ENCODE measurements at places on chromosomes 4 and X. TPM values are rescaled to one million over a fixed set of nuclear protein-coding genes. Genes with fewer than 3 reads are reported as not detected.

The HPGD gene
- 8.2 TPM for total RNA-seq

The CLCN4 gene
- total RNA-seq = not detected

The TMLHE gene
- 14.1 TPM for total RNA-seq

The DUX4 gene
- not detected for total RNA-seq

The FRAS1 gene
- not detected for total RNA-seq

The TEX11 gene
- total RNA-seq = not detected

- no peaks in the 10 kb centered on the region for H3K27me3 ChIP-seq
- DNase-seq = no peak
- H3K27ac ChIP-seq = no peak overlapping the region
- no peak overlapping the region for H3K4me3 ChIP-seq
- no peaks in the 10 kb centered on the region for H3K4me1 ChIP-seq
Observed at GRCh38 chr4:156505341-156505955, 466.2 kb downstream of the PDGFC start.

DNA sequence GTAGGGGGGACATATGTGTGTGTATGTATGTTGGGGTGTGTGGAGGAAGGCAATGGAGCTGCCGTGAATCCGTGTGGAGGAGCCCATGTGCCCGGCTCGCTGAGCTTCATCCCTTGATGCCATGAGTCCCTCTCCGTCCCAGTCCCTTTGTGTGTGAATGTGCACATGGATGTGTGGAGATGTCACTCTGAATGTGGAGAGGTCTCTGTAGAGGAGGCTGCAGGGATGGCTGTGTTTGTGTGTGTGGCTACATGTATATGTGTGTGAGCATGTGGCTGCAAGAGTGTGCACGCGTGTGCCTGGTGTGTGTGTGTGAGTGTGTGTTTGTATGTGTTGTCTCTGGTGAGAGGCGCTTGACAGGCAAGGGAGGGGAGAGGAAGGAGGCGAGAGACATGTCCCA, 1.3 kb downstream of the DLG3 start:
- no peaks in the 10 kb centered on the region for H3K36me3 ChIP-seq
- H3K4me3 ChIP-seq = peak overlapping the region; percentile 51
- H3K27ac ChIP-seq = no peak overlapping the region
- no peak for DNase-seq
- H3K27me3 ChIP-seq = peaks cover 27% of the 10 kb centered on the region

DNA sequence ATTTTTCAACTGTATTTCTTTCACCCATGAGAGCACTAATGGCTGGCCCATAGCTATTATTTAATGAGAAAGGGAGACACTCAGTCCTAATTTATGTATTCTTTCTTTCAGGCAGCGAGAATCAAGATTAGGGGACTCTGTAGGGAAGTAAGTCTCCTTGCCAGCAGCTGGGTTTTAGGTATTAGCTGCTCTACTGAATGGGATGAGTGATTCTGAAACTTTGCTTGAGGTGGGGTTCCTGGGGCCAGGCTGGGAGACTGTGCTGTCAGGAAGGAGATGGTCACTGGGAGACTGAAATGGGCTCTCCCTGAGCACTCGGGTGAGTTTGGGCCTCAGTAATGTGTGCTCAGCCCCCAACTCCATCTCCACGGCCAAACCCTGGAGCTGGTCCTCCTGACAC, 78.7 kb downstream of the LNX1 start:
- H3K27me3 ChIP-seq = peaks cover 16% of the 10 kb centered on the region
- no peak overlapping the region for H3K27ac ChIP-seq
- no peaks in the 10 kb centered on the region for H3K36me3 ChIP-seq
- no peak for DNase-seq

DNA sequence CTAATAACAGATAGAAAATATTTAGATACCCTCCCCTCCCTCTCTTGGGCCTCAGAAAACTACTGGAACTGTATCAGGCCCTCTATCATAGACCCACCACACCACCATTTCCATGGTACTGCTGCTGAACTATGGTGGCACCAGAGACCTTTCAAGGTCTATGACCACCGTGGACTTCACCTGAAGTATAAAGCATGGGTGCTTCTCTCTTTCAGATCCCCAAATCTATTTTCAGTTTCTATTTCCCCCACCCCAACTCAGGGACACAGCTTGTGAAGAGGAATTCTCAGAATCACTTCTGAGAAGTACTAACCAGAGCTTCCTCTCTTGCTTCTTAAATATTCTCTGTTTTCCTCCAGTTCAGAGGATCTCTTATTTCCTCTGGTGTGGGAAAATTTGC, 840.8 kb upstream of the HTR2C start:
- no peak overlapping the region for H3K27ac ChIP-seq
- no peak overlapping the region for H3K4me3 ChIP-seq

DNA sequence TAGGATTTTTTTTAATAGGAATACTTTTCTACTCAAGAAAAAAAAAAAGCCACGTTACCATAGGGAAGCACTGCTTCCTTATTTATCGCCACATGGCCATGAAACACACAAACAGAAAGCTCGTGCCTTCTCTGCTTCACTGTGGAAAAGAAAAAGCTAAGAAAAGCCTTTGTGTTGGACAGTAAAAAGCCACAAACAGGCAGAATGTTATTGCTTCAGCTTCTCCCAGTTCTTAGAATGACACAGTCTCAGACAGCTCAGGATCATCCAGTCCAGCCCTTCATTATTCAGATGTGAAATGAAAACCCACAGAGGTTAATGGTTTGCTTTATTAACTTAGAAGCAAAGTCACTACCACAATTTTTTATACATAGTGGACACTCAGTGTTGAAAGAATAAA, 181.6 kb upstream of the NOCT start:
- H3K4me1 ChIP-seq = no peaks in the 10 kb centered on the region
- peaks cover 7% of the 10 kb centered on the region for H3K27me3 ChIP-seq
- no peak overlapping the region for H3K4me3 ChIP-seq
- H3K36me3 ChIP-seq = no peaks in the 10 kb centered on the region

DNA sequence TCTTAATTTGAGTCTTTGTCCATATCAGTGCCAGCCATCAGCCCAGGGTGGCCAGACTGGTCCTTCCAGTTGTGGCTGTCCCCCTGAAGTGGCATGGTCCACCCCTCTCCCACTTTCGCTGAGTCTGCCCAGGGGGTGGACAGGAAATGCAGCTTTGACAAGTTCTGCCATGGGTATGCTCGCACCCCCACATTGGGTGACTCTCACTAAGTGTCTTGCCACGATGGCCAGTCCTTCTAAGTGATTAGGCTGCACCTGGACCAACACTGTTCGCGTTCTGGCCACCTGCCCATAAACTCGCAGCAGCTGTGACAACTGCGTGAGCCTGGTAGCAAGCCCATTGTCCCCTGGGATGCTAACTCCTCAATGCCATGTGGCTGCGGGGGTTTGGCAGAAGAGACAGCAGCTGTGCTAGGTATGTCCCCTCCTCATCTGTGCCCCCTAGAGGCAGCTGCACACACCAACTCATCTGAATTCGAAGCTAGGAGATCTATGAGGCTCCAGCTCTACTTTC, 10.0 kb upstream of the LNX1 start:
- H3K4me3 ChIP-seq = no peak overlapping the region
- H3K27ac ChIP-seq = no peak overlapping the region
- H3K36me3 ChIP-seq = no peaks in the 10 kb centered on the region
- no peak for DNase-seq
- H3K4me1 ChIP-seq = no peaks in the 10 kb centered on the region

DNA sequence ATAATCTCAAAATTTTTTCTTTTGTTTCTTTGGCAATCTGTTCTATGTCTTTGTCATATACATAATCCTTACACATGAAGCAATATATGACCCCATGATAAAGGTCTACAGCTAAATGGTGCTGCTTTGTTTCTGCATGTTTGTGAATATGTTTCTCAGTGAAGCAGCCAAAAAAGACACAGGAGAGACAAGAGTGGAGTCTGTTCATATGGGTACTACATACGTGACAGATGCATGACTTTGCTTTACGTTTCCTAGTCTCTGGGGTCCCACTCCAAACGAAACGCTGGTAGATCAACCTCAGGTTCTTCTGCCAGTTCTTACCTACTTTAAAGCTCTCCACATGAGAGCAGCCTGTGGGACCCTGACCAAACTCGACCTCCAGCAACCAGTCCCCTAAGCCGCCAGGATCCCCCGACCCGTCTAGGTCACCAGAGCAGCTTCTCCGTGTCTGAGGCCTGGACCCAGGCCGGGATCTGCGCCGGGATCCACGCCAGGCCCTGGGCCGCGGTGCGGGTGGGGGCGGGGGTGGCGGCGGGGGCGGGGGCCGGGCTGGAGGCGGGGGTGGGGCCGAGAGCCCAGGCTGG, 1.5 kb downstream of the USP51 start:
- peak overlapping the region; percentile 82 for H3K27ac ChIP-seq
- peaks cover 9% of the 10 kb centered on the region for H3K27me3 ChIP-seq
- no peak for DNase-seq
- peaks cover 10% of the 10 kb centered on the region for H3K4me1 ChIP-seq
- peak overlapping the region; percentile 94 for H3K4me3 ChIP-seq
- no peaks in the 10 kb centered on the region for H3K36me3 ChIP-seq

GRCh38 chrX:118548841-118549240, 53.2 kb downstream of the DOCK11 start:
- no peak for DNase-seq
- H3K27ac ChIP-seq = no peak overlapping the region
- no peaks in the 10 kb centered on the region for H3K4me1 ChIP-seq
- H3K36me3 ChIP-seq = no peaks in the 10 kb centered on the region

GRCh38 chr4:12723849-12724447, 760.2 kb downstream of the RAB28 start:
- DNase-seq = no peak
- no peaks in the 10 kb centered on the region for H3K36me3 ChIP-seq
- H3K27me3 ChIP-seq = peaks cover 2% of the 10 kb centered on the region
- H3K4me1 ChIP-seq = no peaks in the 10 kb centered on the region
- H3K4me3 ChIP-seq = no peak overlapping the region
- no peak overlapping the region for H3K27ac ChIP-seq

- H3K4me3 ChIP-seq = no peak overlapping the region
- H3K27me3 ChIP-seq = no peaks in the 10 kb centered on the region
- H3K36me3 ChIP-seq = no peaks in the 10 kb centered on the region
- no peak overlapping the region for H3K27ac ChIP-seq
- DNase-seq = no peak
Observed at GRCh38 chrX:41435708-41436107, 11.4 kb upstream of the NYX start.

Data from natural killer cell treated with Interleukin-12 subunit alpha and Interleukin-12 subunit beta and Interleukin-15 and Interleukin-18, amount 100 ng/mL, for 72 hours (primary cell).